Umbilical cord (tissue), 2 donors: ENCODE measurements at places on chromosomes 2 and 18. TPM values are rescaled to one million over a fixed set of nuclear protein-coding genes. Genes with fewer than 3 reads are reported as not detected.

DNA sequence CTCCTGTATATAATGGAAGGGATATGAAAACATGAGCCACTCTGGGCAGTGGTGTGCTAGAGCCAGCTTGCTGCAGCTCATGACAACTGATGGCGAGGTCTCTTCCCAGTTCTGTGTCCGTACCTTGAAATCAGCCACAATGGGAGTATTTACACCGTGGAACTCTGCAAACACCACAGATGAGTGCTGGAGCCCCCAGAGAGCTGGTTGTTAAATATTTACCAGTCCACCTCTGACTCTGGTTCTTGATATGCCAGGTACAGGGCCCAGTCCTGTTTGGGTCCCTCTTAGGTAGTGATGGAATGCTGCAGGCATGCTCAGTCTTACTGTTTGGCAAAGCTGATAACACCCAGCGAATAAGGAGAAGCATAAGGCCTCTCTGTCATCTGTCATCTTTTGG is 116.1 kb upstream of the GLI2 start:
- DNase-seq: no peak

Gene NOSTRIN
- total RNA-seq: 22.9 TPM

DNA sequence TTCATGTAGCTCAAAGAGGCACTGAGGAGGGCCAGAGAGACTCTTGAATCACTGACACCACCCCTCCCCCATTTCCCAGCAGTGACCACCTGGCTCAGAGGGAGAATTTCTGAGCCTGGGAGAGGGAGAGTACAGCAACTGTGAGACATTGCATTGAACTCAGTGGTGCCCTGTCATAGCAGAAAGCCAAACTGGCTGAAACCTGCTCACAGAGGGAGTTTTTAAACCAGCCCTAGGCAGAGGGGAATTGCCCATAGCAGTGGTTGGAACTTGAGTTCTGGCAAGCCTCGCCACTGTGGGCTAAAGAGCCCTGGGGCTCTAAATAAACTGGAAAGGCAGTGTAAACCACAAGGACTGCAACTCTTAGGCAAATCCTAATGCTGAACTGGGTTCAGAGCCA is 243.1 kb downstream of the ADCYAP1 start:
- DNase-seq: no peak

DNA sequence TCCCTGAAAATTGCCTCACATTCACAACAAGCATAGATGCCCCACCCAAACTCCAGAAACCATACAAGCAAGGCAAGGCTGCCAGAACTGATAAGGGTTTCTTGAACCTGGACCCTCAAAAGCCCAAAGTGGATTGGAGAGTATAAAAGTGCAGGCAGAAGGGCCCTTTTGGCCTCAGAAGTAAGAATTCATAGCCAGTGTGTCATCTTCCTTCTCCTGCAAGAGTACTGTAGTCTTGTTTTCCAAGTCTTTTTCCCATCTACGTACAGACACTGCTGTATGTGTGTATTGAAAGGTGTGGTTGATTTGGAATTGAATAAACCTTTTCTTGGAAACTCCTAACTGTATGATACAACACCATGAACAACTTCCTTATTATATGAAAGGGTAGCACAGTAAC is 46.8 kb downstream of the ZC3H15 start:
- no peak for DNase-seq

Gene ARHGAP28
- total RNA-seq: 41.2 TPM

- DNase-seq: no peak
These were observed 139.4 kb downstream of the NBAS start for GRCh38 chr2:15421753-15422152.

- no peak for DNase-seq
These were observed 59.2 kb downstream of the INHBB start for GRCh38 chr2:120404941-120405758.
